ENCODE measurements at places on chromosomes 7 and 10.
A peak's percentile ranks its signal among the peaks of the same experiment; 100 is the strongest.

DNA sequence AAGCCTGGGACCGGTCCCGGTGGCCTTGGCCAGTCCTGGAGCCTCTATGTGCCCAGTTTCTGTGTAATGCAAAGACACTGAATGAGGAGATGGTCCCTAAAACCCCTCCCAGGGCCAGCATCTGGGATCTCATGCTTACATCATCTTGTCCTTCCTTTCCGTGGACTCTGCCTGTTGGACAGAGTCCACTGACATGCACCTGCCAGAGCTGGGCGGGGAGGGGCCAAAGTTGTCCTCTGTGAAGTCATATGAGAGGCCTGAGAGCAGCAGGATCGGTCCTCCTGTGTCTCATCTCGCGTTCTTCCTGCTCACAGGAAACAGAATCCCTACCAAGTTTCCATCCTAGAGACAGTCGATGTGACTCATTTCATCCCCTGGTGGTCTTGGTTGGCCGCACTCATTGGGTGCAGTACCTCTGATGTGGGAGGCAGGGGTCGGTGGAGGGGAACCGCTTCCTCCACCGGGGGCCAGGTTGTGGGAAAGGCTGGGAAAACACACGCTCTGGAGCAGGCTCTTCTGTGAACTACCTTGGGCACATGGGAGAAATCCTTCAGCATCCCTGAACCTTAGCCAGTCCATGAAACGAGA lies 389.6 kb upstream of the PODXL start:
- no peak for DNase-seq

DNA sequence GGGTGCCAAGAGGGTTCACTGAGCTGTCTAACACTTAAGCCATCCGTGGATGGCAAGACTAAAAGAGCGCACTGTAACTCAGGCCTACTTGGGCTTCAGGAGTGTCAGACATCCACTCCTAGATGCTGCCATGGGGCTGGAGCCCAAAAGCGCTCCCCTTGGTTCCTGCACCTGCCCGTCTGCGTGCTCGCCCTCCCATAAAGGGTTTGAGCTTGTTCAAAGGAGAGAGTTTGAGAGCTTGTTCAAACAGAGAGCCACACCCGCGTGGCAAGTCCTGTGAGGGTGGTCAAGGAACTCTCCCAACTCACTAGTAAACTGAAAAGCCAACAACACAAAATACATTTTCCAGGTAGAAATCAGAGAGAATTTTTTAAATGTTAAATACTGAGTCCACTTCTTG lies 256.7 kb downstream of the SEMA3A start:
- no peak for DNase-seq

DNA sequence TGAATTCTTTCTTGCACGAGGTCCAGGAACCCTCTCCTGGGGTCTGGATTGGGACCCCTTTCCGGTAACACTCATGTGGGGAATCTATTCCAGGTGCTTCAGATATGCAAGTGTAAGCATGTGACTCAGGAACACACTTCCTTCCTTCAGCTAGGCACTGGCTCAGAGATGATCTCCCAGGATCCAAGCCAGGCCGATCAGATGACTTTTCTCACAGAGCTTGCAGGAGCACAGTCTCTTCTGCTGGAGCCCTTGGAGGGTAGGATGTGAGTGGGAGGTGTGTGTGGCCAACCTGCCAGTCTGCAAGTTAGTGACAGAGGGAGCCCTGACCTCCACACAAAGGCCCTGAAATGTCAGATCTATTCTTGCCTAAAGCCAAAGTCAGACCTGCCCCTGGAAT lies 108.3 kb downstream of the CPXM2 start:
- DNase-seq = no peak

- no peak for DNase-seq
These were observed 1256.8 kb upstream of the SORCS1 start for GRCh38 chr10:108421266-108421665.

- no peak for DNase-seq
These were observed 7.4 kb downstream of the DAGLB start for GRCh38 chr7:6440381-6440780.

- no peak for DNase-seq
These were observed 163.2 kb downstream of the TNS3 start for GRCh38 chr7:47418601-47419309.

- no peak for DNase-seq
These were observed 15.3 kb downstream of the ECHDC3 start for GRCh38 chr10:11757454-11757820.

DNA sequence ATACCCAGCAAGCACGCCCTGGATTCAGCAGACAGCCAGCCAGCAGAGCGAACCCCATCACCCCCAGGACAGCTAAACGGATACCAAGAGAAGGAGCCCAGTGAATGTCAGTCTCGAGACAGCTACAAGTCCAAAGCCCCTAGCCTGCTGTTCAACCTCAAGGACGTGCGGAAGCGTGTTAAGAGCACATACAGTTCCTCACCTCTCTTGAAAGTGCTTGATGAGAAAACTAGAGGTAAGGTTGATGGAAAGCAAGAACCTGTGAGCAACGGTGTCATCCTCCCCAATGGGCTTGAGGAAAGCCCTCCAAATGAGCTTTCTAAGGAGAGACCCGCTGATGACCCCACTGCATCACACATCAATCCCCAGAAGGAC lies 24.9 kb downstream of the C10orf71 start:
- DNase-seq = no peak

GRCh38 chr7:116802746-116803152 lies 59.6 kb upstream of the CAPZA2 start:
- DNase-seq = peak; percentile 22

- DNase-seq = no peak
These were observed 33.2 kb downstream of the CDH23 start for GRCh38 chr10:71429929-71430328.

DNA sequence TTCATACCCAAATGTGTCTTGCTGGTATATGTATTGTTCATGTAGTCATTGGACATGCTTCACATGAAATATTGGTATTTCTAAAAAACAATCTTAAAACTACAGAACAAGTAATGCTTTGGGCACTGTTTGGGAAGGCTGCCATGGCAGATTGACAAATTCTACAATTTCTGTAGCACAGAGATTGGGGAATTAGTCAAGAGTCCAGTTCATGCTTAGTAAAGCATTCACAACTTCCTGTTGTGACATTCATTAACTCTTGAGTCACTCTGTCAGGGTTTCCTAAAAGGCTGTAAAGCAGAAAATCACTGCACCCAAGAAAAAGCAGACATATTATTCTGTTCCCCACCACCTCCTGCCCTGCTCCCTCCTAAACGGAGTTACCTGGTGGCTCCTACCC lies 398.9 kb downstream of the PHTF2 start:
- DNase-seq = no peak

DNA sequence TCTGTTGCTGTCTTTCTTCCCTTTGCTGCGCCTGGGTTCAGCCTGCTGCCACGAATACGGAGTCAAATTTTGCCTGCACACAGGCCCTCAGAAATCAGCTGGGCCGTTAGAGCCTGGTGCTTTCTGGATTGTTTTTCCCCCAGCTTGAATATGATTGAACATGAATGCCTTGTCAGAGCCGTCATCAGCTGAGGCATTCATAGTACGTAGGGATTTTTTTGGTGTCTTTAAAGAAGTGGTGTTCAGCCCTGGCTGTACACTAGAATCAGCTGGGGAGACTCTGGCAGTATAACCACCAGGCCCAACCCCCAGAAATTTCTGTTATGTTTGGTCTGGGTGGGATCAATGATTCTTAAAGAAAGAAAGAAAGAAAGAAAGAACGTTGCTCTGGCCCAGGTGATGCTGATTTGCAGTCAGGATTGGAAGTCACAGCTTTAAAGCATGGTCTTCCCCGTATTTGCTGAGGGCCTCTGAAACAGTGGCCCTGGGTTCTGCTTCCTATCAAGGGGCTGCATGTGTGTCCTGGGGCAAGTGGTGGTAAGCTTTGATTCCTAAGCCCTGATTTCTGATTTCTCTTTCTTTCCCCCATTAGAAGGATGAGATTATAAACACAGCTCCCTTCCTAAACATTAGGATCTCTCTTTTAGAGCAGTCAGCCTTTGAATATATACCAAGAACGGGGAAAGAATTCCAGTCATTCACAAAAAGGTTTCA lies 24.7 kb downstream of the NUB1 start:
- no peak for DNase-seq

GRCh38 chr7:69269806-69270205 lies 328.5 kb upstream of the AUTS2 start:
- DNase-seq = no peak

DNA sequence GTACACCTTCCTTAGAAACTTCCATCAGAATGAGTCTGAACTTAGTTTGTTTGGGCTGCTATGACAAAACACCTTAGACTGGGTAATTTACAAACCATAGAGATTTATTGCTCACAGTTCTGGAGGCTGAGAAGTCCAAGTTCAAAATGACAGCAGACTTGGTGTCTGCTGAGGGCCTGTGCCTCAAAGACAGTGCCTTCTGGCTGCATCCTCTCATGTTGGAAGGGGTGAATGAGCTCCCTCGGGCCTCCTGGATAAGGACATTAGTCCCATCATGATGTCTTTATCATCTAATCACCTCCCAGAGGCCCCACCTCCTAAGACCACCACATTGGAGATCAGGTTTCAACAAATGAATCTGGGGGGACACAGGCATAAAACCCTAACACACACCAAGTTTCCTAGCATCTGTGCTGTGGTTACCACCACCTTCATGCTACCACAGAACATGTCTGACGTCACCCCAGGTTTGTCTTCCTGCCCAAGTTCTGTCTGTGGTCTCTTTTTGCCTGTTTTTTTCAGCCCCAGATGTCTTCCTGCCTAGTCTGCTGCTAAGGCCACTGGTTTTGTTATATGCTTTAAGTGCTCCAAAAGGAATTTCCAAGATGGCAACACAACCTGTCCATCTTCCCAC lies 150.9 kb upstream of the COBL start:
- no peak for DNase-seq

DNA sequence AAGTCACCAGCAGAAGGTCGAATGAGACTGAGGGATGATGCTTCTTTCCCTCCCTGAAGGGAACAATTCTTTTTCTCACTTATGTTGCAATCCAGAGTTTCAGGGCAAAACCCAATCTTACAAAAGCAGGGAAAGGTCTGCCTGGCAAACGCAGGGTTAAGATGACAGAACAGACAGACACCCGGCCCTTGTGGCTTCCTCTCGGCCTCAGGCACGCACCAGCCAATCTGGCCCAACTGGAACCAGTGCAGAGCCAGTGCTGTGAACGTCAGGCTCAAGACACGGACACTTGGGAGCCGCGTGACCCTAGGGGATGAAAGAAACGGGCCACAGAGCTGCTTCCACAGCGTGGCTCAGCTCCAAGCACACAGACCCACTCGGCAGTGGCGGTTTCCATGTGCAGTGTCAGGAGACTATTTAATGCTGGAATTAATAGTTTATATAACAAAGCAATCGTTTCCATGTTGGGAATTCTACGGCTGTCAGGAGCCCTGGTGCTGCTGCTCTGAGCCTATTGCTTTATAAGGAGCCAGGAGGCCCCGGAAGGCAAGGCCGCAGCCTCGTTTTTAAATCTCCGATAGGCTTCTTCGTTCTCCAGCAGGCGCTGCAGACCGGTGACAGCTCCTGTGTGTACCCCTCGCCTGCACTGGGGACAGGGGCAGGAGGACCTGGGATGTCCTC lies 198.4 kb downstream of the DIP2C start:
- no peak for DNase-seq

DNA sequence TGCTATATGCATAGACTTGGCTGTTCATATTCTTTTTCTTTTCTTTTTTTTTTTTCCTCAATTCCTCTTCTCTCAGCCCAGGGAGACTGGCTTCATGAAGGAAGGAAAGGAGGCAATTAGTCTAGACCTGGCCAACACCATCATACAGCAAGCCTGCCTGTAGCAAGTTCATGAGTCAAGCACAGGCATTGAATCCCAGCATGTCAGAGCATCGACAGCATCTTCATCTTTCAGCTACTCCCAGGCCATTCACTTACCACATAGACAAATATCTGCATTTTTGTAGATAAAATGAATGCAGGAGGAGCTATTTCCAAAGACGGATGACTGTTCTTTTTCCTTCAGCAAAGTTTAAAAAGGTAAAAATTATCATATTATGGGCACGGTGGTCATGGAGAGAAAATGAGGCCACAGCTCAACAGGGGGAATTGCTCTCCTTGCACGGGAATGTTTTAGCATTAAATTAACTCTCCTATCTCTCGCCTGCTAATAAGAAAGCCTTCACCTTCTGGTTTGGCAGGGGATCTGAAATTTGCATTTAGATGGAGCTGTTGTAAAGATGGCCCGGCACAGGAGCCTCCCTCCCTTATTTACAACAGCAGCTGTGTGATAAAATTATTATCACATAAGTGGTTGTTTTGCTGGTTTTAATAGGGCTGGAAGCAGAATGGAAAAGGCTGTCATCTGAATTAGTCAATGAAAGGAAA lies 626.5 kb upstream of the AUTS2 start:
- DNase-seq = no peak

GRCh38 chr10:129945526-129945925 lies 18.5 kb downstream of the EBF3 start:
- DNase-seq = no peak

DNA sequence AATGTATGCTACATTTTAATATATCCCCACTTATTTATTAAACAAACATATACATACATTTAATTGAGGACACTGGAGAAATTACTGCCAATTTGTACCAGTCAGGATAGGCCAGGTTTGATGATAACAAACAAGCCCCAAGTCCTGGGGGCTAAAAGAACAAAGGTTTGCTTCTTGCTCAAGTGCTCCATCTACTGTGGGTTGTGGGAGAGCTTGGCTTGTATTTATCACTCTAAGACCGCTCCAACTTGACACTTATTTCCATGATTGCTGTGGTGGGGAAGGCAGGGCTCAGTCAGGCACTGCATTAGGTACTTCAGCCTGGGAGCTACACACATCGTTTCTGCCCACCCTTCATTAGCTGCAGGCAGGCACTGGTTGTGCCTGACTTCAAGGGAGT lies 136.6 kb upstream of the ZNF32 start:
- DNase-seq = no peak

GRCh38 chr10:71247414-71247705 lies 35.0 kb downstream of the UNC5B start:
- DNase-seq = no peak

DNA sequence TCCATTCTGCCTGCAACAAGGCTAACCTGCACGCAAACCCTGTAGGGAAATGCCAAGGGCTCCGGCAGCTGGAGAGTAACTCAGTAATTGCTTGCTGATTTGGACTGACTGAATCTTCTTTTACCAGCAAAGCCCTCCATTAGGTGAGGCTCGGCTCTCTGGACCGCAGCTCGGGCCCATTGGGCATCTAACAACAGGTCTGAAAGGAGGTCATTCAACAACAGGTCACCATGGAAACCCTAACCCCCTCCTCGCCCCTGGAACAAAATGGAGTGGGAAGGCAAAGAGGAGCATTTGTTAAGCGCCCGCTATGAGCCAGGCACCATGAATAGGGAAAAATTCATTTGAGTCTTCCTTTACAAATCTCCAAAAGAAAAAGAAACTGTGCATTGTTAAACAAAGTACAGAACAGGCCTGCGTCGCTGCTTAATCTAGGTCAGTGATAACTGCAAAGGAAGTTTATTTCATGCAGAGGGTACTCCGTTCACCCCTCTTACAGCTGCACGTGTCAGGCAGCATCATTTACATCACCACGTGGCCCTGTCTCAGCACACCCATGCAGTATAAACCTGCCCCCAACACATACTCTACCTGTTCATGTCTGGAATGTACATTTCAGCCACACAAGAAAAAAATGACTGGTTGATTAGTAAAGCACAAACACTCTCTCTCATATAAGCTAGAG lies 248.8 kb upstream of the NEBL start:
- DNase-seq = no peak

GRCh38 chr7:92293896-92294590 lies 48.3 kb downstream of the ANKIB1 start:
- no peak for DNase-seq

- DNase-seq = no peak
These were observed 84.7 kb downstream of the ADCY1 start for GRCh38 chr7:45658716-45659495.

GRCh38 chr7:102029616-102030015 lies 212.2 kb downstream of the CUX1 start:
- DNase-seq = no peak
